ENCODE measurements at places on chromosomes 16 and 17.

GRCh38 chr16:83772806-83773205 lies 35.0 kb upstream of the HSBP1 start:
- no peak for DNase-seq

DNA sequence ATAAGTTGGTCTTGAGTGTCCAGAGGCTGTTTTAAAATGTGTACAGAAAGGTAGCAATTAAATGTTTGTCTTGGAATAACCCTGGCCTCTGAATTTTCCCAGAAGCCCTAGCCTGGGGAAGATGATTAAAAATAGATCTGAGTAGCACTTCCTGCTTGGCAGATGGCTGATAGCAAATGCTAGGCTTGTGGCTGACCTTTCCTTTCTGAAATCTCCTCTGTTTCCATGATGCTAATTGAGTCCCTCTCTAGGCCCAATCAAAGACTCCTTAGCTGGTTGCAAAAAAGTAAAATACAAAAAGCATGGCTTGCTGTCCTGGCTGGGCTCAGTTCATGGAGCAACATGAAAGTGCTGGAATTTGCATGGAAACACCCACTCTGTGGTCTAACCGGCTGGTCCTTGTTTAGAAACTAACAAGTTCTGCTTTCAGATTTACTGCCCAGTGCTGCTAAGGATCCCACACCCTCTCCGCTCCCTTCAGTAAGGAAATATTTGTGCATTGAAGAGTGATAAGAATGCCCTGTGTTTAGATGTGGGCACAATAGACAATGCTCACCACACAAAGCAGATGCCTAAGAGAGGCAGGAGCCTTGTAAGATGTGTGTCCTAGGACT lies 40.8 kb downstream of the YPEL2 start:
- DNase-seq, result no peak

DNA sequence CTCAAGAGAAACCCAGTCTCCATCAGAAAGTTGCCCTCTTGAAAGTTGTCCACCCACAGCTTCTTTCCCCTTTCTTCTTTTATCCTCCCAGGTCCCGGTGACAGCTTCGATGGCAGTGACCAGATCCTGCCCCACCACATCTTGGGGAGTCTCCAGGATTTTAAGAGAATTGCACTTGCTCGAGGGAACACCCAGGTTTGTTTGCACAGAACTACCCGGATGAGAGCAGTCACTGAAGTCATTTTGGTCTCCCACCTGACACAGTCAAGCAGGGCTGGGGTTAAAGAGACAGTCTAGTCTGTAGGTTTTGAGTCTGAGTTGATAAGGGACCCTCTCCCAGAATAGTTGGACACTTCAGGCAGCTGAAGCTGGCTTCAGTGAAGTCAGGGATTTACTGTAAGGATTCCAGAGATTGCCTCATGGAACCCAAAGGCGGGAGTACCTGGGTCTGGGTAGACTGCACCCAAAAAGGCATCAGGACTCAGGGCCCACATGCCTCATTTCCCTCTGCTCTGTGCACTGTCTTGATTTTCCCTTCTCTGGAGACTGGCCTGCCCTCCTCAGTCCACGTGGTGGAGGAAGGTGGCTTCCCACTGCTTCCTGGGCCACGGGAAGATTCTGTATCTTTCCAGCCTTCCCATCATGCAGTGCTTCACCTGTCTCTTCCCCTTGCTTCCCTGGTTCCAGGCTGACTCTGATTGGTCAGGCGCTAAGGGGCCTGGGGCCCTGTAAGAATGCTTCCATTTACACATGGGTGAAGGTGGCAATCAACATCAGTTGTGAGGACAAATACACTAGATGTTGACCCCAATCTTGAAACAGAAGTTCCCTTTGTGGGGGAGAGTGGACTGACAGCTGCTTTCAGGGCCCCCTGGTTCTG lies 9.5 kb downstream of the MYCBPAP start:
- no peak for DNase-seq

DNA sequence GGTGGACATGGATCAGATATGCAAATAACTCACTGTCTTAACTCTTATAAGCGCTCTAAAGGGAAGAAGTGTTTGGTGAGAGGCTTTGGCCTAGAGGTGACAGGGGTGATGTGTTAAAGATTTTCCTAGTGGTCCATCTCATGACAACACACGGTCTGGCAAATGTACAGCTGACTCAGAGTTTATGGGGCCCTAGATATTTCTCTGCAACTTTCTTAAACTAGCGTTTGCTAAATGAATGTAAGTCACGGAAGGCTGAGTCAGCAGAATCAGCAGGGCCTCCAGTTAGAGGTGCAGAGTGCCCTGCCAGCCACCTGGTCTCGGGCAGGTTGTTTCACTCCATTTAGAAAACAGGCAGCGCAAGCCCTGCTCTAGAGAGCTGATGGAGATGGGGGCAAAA lies 40.1 kb downstream of the CLEC16A start:
- DNase-seq, result no peak

- DNase-seq, result no peak
Measured at GRCh38 chr16:10685709-10686108, 9.0 kb downstream of the TEKT5 start.

DNA sequence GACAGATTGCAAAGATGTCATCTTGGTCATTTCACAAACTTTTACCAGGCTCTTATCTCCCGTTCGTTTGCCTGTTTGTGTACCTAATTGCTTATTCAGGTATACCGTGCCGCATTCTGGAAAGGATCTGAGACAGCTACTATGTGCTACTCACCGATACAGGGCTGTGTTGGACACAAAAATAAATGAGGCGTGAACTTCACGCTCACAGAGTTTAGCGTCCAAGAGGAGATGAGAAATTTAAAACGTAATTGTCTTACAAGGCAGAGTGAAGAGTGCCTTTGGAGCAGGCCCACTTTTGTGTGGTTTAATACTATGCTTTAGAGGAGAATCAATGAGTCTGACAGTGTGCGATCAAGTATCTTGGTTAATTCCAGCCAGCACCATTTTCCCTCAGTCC lies 26.7 kb downstream of the MAF start:
- no peak for DNase-seq

GRCh38 chr17:40022497-40022896 lies 7.3 kb downstream of the CSF3 start:
- DNase-seq, result no peak

DNA sequence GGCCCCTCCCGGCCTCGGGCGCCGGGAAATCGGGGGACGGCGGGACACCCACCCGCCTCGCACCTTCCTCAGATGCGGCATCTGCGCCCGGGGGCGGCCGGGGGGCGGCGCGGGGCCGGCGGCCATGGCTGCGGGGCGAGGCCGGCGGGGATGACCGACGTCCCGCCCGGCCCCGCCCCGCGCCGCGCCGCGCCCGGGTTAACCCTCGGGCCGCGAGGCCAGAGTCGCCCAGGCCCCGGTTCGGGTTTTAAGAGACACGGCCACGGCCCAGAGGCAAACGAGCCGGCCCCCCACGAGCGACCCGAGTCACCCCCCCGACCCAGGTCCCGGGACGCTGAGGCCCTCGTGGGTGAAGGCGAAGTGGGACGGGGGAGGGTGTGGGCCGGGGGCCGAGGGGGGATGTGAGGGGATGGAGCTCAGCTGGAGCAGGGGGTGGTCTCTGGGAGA lies at the start of gene RGS11:
Gene RGS11, minus strand, starts transcription at position 159 of the 447 bp plus-strand sequence. Its CDS starts 33 bp downstream, at position 126.
- no peak for DNase-seq

- no peak for DNase-seq
Measured at GRCh38 chr16:12304861-12305596, 328.5 kb downstream of the SNX29 start.

- DNase-seq, result no peak
Measured at GRCh38 chr17:4375039-4375748, 8.7 kb upstream of the UBE2G1 start.

DNA sequence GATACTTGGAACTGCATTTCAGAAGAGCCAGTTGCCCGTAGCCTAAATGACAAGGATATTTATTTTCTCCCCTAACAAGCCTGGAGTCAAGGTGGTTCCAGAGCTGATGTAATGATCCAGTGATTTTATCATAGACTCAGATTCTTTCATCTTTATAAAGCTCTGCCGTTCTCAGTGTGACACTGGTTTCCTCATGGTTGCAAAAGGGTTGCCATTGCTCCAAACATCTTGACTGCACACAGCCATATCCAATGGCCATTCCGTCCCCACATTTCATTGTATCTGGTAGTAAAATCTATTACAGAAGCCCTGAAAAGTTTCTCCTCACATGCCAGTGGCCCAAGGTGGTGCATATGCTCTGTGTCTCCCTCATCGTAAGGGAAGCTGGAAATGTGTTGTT lies 63.1 kb upstream of the SDK2 start:
- DNase-seq, result no peak

- DNase-seq, result no peak
Measured at GRCh38 chr17:28242791-28243190, 76.2 kb upstream of the TMEM97 start.

GRCh38 chr17:44905006-44906000 lies 6.1 kb upstream of the EFTUD2 start:
- no peak for DNase-seq

GRCh38 chr17:45336390-45337182 lies 19.8 kb upstream of the MAP3K14 start:
- no peak for DNase-seq

- no peak for DNase-seq
Measured at GRCh38 chr16:14405611-14406537, 224.2 kb downstream of the PARN start.

DNA sequence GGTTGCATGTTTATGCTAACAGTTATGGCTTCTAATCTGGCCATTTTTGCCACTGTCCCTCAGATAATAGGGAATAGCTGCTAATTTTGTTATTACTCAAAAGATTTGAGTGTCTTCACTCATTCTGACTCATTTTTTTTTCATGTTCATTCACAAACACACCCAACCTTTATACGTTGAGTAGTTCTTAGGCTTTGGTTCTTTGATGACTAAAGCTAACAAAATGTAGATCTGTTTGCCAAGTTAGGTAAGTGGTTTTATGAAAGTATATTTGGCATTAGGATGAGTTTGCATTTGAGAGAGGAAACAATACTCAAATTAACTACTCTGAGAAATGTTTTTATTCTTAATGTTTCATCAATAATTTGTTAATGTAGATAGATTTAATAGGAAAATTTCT lies 3.6 kb downstream of the MAP2K4 start:
- DNase-seq, result no peak

DNA sequence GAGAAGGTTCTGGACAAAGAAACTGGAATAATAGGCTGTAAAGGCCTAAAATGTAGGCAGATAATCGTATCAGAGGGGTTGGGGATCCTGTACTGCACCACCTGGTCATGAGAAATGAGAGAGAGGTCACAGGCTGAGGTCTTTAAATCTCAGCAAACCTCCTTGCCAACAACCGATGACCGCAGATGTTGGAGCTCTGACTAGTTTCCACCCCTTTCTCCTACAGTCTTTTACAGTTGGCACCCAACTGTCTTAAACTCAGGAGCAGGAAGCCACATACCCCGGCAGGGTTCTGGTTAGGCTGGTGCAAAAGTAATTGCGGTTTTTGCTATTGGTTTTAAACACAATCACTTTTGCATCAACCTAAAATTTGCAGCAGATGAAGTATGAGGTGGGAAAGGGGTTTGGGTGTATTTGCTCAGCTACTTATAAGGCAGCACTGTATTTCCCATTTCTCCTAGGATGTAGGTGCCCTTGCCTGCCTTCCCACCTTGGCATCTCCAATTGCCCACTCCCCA lies 261.8 kb upstream of the MYOCD start:
- no peak for DNase-seq

- no peak for DNase-seq
Measured at GRCh38 chr17:49297141-49297540, 64.9 kb downstream of the ZNF652 start.

GRCh38 chr16:70380248-70380918 lies 33.7 kb downstream of the DDX19A start:
- no peak for DNase-seq

DNA sequence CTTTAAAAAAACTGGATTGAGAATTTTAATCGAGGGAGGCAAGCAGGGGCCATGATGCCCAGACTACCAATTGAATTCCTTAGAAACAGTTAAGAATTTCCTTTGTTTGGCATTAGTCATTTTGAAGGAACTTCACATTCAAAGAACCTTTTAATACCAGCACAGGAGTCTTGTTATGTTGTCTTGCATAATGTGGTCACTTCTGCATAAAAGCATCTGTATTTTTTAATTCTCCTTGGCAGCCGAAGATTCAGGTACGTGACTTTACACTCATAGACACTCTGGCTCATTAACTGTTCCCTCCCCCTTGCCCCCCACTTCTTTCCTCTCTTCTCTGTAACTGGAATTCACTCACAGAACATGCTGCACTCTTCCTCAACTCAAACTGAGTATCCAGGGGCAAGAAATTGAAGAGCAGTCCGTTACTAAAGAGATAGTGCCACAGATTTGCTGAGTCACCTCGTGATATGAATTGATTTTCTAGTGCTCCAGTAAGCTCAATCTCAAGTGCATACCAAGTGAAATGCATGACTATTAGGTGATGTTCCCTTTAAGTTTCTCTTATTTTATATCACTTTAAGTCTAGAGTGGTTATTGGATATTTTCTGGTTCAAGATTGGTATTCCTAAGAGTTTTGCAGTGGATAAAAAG lies 572.2 kb upstream of the SOX9 start:
- DNase-seq, result no peak

GRCh38 chr16:31458073-31458843 lies 1.0 kb upstream of the ARMC5 start:
- no peak for DNase-seq

GRCh38 chr16:17836868-17837602 lies 366.3 kb upstream of the XYLT1 start:
- no peak for DNase-seq

DNA sequence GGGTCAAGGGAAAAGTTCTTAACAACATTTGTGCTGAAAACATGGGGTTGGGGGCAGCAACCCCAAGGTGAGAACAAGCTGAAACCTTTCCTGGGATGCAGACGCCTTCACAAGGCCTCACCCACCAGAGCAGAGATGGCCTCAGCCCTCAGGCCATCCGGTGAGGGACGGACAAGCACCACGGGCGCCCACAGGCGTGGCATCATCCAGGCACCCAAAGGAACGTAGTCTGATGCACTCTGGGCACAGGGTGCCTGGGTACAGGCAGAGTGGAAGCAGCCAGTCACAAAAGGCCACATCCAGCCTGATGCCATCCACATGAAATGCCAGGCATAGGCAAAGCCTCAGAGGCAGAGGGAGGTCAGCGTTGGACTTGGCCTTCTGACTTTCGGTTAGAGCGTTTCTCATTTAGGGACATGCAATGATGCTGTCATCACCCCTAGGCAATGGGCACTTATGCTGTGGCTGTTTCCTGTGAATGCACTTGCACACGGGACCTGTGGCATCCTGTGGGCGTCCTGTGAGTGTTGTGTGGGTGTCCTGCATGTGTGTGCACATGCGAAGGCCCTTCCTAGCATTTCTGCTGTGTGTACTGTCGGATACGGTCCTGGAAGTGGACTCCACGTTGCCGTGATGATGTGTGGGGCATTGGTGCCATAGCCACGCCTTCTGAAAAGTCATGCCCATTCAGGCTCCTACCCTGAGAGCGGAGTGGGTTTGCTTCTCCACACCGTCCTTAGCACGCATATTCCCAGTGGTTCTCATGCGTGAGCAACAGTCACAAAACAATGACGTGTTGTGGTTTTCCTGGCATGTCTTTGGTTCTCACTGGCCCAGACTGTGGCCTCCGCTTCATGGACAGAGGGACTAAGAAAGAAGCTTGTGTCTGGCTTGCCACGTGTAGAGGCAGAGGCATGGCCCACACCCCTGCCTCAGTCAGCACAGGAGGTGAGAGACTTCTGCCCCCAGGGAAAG lies 52.7 kb upstream of the ZNF469 start:
- no peak for DNase-seq

Measured in left renal pelvis (tissue), 4 donors.